Foreskin keratinocyte (primary cell): ENCODE measurements at places on chromosomes 2 and 18. TPM values are rescaled to one million over a fixed set of nuclear protein-coding genes. Genes with fewer than 3 reads are reported as not detected.

The CNDP1 gene
- not detected in 2 replicates for total RNA-seq

- no peak for DNase-seq
These were observed 71.0 kb upstream of the ST3GAL5 start for GRCh38 chr2:85959826-85960225.

GRCh38 chr2:50125246-50125645, 906.7 kb downstream of the NRXN1 start:
- no peak for DNase-seq

The FHOD3 gene
- total RNA-seq = 12.7 and 13.9 TPM in 2 replicates

GRCh38 chr2:153163055-153163454, 315.5 kb downstream of the RPRM start:
- no peak for DNase-seq

GRCh38 chr2:157349949-157350515, 24.4 kb upstream of the ERMN start:
- no peak for DNase-seq

- peak; percentile 25 for DNase-seq
These were observed 35.5 kb upstream of the KIDINS220 start for GRCh38 chr2:8872821-8873432.

The CNDP2 gene
- total RNA-seq = 108 and 143 TPM in 2 replicates

DNA sequence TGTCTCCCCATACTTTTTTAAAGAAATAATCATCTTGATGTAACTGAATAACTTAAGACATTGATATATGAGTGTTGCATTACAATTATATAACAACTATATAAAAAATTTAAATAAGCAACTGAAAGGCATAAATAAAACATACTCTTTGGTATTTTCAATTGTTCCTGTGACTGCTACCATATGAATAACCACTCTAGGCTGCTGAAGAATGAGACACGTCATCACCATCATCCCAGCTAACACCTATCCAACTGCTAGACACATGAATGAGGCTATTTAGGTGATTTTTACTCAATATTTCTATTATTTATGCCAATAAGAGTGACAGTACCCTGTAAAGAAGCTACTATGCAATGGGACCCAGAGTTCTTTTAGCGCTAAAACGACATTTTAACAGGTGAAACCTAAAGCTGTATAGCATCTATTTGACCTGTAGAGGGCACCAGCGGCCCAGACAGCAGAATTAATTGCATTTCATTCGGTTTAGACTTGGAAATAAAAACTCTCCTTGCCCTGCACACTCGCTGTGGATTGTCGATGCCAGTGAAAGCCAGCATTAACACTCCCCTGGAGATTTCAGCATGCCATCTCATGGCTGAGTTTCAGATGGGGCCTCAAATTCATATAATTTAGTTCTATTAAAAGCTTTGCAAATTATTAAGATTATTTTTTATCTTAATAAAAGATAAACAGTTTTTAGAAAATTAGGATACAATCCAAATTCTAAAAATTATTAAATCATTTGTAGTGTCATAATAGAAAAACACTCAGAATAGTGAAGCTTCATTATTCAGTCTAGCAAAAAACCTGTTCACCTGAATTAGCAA, 89.4 kb upstream of the MAP2 start:
- DNase-seq = peak; percentile 50

GRCh38 chr2:75612862-75613243, 33.7 kb upstream of the MRPL19 start:
- DNase-seq = no peak

DNA sequence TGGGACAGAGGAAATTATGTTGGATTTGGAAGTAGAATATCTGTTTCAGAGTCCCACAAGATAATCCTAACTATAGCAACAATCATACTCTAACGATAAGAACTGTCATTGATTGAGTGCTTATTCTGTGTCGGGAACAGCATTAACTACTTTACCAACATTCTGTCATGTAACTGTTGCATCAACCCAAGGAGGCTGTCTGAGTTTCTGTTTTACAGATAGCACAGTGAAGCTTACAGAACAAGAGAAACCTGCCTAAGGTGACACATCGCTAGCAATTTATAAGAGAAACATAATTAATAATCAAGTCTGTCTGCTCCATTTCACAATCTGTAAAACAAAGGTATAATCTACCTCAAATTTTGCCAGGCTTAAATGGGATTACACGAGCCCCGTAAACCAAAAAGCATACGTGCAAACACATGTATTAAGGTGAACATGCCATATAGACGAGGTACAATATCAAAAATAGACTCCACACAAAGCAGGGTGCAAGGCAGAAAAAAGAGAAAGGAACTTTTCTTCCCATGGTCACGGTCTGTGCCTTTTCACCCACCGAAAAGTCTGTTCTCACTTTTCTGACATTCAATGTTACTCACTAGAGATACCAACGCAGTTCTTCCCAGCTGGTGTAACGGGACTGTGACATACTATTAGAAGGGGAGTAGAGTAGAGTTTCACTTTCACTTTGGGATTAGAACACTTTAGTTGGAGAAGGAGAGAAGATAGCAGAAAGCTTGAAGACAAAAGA, 37.2 kb upstream of the SLC8A1 start:
- DNase-seq = peak; percentile 21

- no peak for DNase-seq
These were observed 113.4 kb upstream of the PKDCC start for GRCh38 chr2:41934329-41934958.

GRCh38 chr2:19021721-19022120, 336.7 kb downstream of the OSR1 start:
- no peak for DNase-seq

The TNFRSF11A gene
- total RNA-seq = 0.63 and 1.1 TPM in 2 replicates

The UGT1A10 gene
- not detected in 2 replicates for total RNA-seq

GRCh38 chr2:112482309-112483041, 519 bp downstream of the TTL start:
- peak; percentile 34 for DNase-seq

- no peak for DNase-seq
These were observed 201.0 kb upstream of the SP5 start for GRCh38 chr2:170514140-170514539.

DNA sequence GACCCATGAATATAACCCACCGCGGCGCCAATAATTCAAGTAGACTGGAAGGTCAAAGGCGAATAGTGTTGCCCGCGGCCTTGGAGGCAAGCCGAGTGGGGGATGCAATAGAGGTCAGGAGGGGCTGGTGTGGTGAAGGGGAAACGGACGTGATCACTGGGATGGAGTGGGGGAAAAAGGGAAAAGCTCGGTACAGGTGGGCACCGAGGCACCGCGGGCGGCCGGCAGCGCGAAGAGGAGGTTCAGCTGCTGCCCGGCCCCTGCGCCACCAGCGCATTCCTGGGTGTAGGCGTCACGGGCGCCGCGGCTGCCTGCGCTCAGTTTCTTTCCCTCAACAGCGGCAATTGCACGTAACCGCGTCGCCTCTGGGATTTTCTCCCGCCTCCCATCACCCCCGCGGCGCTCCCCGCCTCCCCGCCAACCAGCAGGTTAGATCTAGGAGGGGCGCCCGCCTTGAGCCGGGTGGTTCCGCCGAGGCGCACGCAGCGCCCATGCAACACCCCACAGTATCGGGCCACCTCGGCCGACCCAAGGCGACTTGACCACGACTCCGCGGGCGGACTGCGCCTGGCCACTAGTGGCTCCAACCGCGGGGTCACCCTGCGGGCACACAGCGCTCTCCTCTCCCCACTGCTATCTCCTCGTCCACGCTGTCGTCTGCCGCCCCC, 1.5 kb downstream of the RND3 start:
- DNase-seq = peak; percentile 66

The TMEM247 gene
- total RNA-seq = not detected in 2 replicates

- no peak for DNase-seq
These were observed 46.3 kb downstream of the DYSF start for GRCh38 chr2:71499691-71500090.

The GPR75 gene
- total RNA-seq = 1.6 and 2.2 TPM in 2 replicates

The IL1R2 gene
- 37.9 and 40.7 TPM in 2 replicates for total RNA-seq

DNA sequence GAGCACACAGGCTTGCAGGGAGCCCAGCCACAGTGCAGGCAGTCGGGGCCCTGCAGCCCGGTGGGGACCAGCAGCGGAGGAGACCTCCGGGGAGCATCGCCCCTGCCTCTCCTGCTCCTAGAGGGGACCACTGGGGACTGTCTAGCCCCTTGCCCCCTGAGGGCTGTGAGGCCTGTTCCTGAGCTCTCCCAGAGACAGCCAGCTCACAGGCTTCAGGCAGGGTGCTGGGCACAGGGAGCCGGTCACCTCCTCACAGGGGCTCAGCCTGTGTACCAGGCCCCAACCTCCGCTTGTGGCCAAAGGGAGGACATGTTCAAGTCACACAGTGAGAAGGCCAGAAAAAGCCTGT, 3.5 kb upstream of the NMUR1 start:
- DNase-seq = no peak

GRCh38 chr18:48804856-48805610, 145.7 kb downstream of the SMAD7 start:
- no peak for DNase-seq

The LYPD6B gene
- total RNA-seq = 5.2 and 7.7 TPM in 2 replicates

The ABCG5 gene
- total RNA-seq = not detected in 2 replicates

DNA sequence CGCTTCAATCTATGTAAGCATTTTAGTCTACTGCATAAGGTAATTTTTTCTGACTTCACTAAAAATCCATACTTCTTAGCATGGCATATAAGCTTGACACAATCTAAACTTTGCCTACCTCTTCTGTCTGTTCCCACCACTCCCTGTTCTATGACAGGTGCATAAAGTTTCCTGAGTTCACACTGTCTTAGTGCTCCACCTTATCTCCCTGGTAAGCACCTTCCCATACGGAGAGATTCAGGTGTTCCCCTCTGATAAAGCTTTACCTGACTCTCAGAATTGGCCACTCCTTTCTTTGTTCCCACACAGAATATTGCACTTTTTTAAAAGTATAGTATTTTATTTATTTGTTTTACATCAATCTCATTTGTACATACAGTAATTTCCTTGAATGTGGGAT, 16.8 kb upstream of the ITGA4 start:
- DNase-seq = no peak

DNA sequence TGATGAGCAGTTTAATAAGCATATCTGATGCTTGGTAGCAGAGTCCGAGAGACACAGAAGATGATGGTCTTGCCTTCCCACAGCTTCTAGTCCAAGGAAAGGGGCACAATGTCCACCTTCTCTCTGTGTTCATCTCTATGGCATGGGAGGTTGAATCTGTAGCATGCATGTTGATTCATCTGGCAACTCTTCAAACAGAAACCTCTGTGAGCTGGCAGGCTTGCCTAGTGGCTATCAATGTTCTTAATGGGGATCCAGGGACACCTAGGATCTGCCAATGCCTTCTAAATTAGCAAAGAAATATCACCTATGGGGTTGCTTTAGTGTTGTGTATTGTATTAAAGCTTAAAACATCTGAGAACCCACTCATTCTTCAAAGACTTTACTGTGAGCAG, 170.8 kb downstream of the INO80D start:
- no peak for DNase-seq

The PLGLB1 gene
- total RNA-seq = 0.28 and 0.54 TPM in 2 replicates

The TEX44 gene
- not detected in 2 replicates for total RNA-seq
